Inflammatory macrophage treated with lipopolysaccharide for 1 hour (primary cell): ENCODE measurements at places on chromosomes 4 and X.
A peak's percentile ranks its signal among the peaks of the same experiment; 100 is the strongest.

DNA sequence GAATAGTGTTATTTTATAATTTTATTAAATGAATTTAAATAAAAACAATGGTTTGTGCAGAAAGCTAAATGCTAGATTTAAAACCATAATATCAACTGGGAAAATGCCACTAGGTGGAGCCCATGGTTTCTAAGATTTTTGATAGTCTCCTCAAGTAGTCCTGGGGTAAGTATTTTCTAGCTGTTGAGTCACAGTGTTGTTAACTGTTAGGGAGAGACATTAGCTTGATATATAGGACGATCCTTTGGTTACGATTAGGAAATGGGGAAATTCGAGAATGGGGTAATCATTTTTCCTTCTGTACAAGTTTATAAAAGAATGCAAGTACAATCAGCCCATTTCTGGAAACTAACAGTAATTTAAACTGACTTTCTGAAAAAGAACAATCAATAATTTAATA lies 378.4 kb downstream of the ANKRD50 start:
- DNase-seq = peak; percentile 39

DNA sequence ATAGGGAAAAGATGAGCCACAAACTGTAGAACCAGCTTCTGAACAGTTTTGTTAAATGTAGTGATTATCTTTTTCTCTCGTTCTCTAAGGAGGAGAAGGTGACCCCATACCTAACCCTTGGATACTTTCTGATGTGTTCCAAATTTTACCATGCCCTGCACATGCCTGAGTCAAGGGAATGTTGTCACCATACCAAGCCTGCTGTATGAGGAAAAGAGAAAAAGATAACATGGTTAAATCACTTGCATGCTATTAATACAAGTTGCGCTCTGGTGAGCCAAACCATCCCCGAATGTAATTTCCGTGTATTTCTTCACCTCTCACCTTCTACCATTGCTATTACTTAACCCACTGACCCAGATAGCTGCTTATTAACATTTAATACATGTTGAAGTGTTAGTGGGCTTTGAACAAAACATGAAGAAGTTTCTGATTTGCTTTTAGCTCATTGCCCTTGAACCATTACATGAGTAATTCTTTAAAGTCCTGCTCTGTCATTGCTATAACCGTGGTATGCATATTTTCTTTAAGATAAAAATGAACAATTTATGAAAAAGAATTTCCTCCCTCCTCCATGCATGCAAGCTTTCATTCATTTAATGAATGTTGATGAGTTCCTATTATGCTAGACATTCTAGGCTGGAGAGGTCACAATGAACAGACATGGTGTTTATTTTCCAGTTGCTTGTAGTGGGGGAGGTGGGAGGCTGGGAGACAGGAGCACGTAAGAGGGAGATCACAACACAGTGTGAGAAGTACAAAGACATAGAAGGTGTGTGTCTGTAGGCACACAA lies 13.6 kb upstream of the KIT start:
- no peak for DNase-seq

DNA sequence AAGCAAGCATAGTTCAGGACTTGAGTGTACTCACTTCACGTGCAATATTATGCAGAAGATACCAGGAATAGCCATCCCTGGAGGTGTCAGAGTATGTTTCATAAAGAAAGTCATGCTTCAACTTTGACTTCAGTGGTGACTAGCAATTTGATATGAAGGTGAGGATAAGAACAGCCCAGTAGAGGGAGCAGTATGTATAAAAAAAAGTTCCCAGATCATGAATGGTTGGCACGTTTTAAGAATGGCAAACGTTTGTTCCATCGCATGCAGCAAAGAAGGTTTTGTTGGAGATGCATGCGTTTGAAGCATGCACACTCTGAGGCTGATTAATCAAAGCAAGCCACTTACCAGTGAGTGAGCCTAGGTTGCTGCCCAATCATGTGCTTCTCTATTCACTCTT lies 33.5 kb upstream of the SLITRK4 start:
- DNase-seq = no peak

GRCh38 chrX:139832718-139833309 lies 100.0 kb downstream of the ATP11C start:
- DNase-seq = no peak

DNA sequence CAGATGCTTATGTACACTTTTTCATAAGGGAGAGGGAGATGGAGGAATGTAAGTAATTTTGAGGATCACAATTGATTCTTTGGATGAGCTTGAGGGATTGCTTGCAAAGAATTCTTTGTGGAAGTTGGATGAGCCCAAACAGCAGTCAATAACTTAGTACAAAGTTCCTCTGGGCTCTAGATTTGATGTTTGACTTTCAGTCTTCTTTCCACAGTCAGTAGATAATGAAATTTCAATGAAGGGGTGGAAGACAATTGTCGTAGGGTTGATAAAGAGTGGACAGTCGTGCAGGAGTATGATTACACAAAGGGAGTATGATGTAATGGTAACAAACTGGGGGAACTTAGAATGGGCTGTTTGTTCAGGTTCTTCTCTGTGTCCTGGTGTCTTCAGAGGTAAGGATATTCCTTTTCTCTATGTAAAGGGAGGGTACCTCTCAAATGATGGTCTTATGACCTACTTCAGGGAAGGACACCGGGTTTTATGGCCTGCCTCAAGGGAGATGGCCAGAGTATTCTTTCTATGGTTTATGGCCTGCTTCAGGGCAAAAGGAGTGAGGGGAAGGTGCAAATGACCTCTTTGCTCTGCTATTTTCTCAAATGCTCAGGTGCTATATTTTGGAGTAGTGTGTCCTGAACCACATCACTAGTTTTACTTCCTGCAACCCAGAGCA lies 1.7 kb upstream of the ABRAXAS1 start:
- no peak for DNase-seq

GRCh38 chr4:29079260-29079659 lies 1640.9 kb upstream of the PCDH7 start:
- no peak for DNase-seq

DNA sequence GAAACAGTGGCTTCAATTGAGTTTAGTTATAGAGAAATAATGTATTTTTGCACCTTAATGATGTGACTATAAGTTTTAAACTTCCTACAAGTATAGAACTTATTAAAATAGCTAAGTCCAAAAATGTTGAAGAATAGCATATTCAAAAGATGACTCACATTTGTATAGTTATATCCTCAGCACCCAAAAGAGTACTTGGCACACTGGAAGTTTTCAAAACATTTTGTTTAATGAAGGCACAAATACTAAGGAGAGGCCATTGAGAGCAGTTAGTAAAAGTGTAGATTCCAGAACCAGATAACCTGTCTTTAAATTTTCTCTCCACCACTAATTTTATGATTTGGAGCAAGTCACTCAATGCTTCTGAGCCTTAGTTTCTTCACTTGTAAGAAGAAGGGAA lies 226.9 kb upstream of the MID1 start:
- no peak for DNase-seq

GRCh38 chrX:80120335-80120734 lies 105.8 kb downstream of the TBX22 start:
- no peak for DNase-seq

- no peak for DNase-seq
Observed at GRCh38 chr4:89519771-89520320, 212.2 kb upstream of the GPRIN3 start.

DNA sequence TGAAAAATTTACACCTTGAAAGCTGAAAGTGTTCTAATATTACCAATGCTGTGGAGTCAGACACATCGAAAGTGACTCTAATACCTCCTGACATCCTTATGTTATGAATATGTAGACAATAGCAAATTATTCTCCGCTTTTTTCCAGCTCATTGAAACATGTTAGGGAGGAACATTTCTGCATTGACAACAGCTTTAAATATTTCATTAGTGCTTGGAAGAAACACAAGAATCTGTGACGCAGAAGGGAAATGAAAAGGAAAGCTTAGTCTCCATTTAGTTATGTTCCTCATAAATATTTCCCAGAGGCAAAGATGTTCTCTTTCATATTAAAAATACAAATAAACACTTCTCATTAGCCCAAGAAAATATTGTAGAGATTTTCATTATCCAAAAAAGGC lies 55.8 kb upstream of the CD99 start:
- DNase-seq = no peak

- no peak for DNase-seq
Observed at GRCh38 chr4:17077105-17077504, 178.7 kb upstream of the LDB2 start.

- DNase-seq = no peak
Observed at GRCh38 chr4:167885872-167886271, 206.5 kb upstream of the ANXA10 start.

DNA sequence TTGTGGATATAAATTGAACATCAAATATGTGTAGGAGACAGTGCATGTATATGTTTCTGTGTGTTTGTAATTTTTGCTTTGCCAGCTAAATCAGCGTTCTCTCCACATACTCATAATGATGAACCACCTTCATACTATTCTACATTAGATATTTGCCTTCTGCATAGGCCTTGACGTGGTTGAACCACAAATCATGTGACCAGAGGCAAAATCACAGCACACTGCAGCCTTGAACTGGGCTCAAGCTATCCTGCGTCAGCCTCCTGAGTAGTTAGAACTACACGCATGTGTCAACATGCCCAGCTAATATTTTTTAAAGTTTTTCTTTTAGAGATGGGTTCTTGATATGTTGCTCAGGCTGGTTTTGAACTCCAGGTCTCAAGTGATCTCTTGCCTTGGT lies 9.5 kb downstream of the UBQLN2 start:
- DNase-seq = no peak

GRCh38 chr4:15197005-15197404 lies 194.7 kb downstream of the CPEB2 start:
- DNase-seq = no peak

DNA sequence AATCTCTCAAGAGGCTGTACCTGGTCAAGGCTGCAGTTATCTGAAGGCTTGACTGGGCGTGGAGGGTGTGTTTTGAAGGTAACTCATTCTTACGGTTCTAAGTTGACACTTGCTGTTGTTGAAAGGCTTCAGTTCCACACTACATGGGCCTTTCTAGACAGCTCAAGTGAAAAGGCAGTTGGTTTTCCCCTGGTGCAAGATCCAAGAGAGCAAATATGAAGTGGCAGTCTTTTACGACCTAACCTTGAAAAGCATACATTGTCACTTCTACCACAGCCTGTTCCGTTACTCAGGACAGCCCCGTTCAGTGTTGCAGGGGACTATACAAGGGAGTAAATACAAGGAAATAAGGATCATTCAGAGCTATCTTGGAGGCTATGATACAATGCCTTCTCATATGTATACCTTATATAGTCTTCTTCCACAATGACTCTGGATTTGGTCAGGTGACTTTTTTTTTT lies 46.2 kb downstream of the PDS5A start:
- DNase-seq = no peak

- no peak for DNase-seq
Observed at GRCh38 chr4:153333874-153334273, 10.6 kb upstream of the MND1 start.

DNA sequence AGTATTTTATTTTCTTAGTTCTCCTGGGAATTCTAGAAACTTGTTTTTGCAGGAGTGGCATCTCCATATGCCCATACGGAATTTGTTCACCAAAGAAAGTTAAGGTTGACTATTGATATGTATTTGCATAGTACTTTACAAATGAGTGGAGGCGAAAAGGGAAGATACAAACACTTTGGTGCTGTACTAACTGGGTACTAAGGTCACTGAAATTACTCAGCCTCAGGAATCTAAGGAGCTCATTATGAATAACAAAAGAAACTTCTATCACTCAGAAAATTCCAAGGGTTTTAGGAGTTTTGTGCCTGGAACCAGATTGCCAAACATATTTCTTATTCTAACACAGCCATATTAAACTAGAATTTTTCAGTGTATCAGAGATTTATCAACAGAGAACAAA lies 27.4 kb upstream of the TMPRSS11B start:
- DNase-seq = no peak

- no peak for DNase-seq
Observed at GRCh38 chr4:76614589-76614988, 179.6 kb downstream of the SHROOM3 start.

DNA sequence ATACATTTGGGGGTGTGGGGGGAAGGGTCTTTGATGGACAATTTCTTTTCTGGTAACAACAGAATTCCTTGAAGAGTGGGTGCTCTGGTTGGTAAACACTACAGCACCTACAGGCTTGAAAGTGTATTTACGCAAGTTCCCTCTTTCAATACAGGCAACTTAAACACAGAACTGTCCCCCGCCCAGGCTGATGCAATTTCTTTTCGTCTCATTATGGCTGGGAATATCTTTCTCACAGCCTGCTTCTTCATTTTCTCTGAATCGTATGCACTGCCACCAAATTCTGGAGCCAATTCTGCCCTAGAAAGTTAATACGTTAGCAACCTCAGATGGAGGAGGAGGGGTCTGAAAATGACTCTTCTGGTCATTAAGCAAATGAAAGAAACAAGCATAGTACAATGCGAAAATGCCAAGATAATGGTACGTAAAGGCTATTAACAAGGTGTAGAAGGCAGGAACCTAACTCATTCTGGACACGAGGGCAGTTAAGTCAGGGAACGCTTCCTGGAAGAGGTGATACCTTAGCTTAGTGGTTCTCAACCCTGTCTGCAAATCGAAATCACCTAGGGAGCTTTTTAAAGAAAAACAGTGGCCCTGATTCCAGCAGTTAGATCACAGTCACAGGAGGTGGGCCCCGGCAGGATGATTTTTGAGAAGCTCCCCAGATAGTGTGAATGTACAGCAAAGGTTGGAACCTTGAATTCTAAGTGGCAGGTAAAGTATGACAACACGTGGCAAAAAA lies 1.0 kb downstream of the AGA start:
- peak; percentile 79 for DNase-seq

- DNase-seq = no peak
Observed at GRCh38 chr4:138696058-138696457, 319.5 kb upstream of the NOCT start.

- no peak for DNase-seq
Observed at GRCh38 chr4:25503779-25504178, 126.7 kb downstream of the ANAPC4 start.

DNA sequence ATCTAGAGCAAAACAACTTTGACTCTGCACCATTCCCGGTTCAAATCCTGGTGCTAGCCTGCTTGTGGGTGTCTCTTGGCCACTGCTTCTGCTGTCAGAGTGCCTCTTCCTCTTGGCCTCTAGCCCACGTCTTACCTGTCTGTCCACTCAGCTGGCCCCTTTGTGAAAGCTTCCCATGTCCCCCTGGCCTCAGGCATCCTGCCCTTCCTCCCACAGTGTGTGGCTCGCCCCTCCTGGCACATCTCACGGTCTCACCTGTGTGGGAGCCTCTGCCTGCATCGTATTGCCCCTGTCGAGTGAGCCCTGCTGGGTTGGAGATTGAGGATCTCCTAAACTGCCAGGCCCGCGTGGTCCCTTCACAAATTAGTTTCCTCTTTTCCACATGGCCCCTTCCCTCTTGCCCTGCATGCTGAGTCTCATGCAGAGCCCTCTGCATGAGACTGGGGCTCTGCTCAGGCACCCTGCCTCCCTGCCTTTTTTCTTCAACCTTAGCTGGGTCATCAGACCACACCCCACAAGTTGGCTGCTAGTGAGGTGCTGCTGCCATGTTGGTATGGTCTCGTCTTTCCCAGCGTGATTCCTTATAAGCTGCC lies 53.7 kb upstream of the TADA2B start:
- no peak for DNase-seq

GRCh38 chr4:2341261-2341841 lies 77.1 kb downstream of the ZFYVE28 start:
- no peak for DNase-seq

- no peak for DNase-seq
Observed at GRCh38 chr4:8105306-8106100, 53.1 kb downstream of the ABLIM2 start.

GRCh38 chr4:188221090-188221489 lies 81.8 kb downstream of the TRIML1 start:
- DNase-seq = no peak

GRCh38 chrX:42117318-42117717 lies 194.0 kb upstream of the CASK start:
- DNase-seq = no peak
